Activated CD8-positive, alpha-beta T cell treated with anti-CD3 and anti-CD28 coated beads for 36 hours (primary cell): ENCODE measurements at places on chromosomes 4 and X. TPM values are rescaled to one million over a fixed set of nuclear protein-coding genes. Genes with fewer than 3 reads are reported as not detected.

The TLL1 gene
- total RNA-seq: not detected

DNA sequence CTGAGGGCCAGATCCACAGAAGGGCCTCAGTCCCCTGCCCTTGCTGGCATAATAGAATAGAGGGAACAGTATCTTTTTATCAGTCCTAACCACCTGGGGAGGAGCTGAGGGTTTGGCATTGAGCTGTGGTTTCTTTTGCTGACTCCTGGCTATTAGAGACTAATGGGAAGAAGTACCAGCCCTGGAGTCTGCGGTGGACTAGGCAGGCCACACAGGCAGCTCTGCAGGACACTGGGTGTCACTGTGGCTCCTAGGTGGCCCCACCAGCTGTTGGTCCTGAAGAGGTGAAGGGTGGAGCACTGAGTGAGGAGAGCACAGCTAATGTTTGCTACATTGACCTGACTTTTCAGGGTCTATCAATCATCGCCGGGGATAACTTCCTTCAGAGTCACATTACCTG is 52.8 kb upstream of the GPC4 start:
- no peak overlapping the region for H3K4me3 ChIP-seq
- no peak for DNase-seq
- peaks cover 5% of the 10 kb centered on the region for H3K27me3 ChIP-seq
- no peaks in the 10 kb centered on the region for H3K4me1 ChIP-seq
- H3K27ac ChIP-seq: no peak overlapping the region

GRCh38 chr4:128841402-128841801 is 31.9 kb downstream of the JADE1 start:
- H3K36me3 ChIP-seq: peaks cover 38% of the 10 kb centered on the region
- H3K4me3 ChIP-seq: no peak overlapping the region
- no peaks in the 10 kb centered on the region for H3K27me3 ChIP-seq

DNA sequence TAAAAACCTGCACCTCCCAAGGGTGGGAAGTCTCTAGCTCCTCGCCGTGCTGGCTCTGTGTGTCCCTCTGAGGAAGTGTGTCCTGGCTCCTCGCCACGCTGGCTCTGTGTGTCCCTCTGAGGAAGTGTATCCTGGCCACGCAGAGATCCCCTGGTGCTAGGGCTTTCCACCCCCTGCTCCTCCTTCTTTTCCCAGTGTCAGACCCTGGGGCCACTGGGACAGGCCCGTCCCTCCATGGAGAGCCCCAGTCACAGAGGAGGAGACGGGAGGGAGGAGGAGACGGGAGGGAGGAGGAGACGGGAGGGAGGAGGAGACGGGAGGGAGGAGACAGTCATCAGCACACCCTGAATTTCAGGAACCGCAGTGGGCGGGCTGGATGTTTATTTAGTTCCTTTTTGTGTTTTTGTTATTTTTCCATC is 53.8 kb upstream of the HGFAC start:
- DNase-seq: no peak
- peaks cover 3% of the 10 kb centered on the region for H3K27me3 ChIP-seq
- no peaks in the 10 kb centered on the region for H3K36me3 ChIP-seq
- H3K4me1 ChIP-seq: peaks cover 2% of the 10 kb centered on the region
- no peak overlapping the region for H3K27ac ChIP-seq
- H3K4me3 ChIP-seq: no peak overlapping the region

DNA sequence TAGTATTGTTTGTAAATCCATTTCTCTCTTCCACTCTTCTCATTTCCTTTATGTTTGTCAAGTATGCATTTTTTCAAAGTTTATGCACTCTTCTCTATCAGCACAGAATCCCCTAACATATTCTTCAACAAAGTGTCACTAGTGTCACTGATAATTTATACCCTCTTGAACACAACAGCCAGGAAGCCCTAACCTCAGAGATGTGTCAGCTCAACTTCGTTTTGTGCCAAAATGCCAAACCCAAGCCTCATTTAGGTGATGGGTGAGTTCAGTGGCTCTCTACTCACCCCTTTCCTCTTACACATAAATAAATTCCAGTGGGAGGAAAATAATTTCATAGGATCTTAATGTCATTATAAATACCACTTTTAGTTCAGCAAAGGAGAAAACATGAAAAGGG is 22.4 kb upstream of the P2RY10 start:
- H3K27ac ChIP-seq: no peak overlapping the region
- DNase-seq: no peak
- H3K36me3 ChIP-seq: no peaks in the 10 kb centered on the region
- no peaks in the 10 kb centered on the region for H3K27me3 ChIP-seq
- peaks cover 18% of the 10 kb centered on the region for H3K4me1 ChIP-seq

The SOWAHB gene
- not detected for total RNA-seq

DNA sequence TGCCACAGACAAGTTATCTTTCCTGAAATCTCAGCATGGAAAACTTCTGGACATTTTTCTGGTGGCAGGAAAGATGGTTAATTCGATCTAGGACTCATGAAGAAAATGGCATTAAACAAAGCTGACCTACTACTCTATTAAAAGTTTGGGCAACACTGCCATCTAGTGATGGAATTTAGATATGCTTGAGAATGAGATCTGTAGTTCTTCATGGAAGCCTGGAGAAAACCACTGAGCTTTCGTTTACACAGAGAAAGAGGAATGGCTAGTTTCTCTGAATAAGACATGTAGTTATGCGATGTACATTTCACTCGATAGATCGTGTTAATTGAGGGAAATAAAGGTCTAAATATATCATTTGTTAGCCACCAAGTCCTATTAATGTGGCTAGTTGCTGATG is 51.7 kb upstream of the CHRDL1 start:
- H3K4me1 ChIP-seq: no peaks in the 10 kb centered on the region
- H3K27ac ChIP-seq: no peak overlapping the region
- DNase-seq: no peak
- H3K4me3 ChIP-seq: no peak overlapping the region

- no peaks in the 10 kb centered on the region for H3K4me1 ChIP-seq
- H3K27me3 ChIP-seq: no peaks in the 10 kb centered on the region
- DNase-seq: no peak
- H3K27ac ChIP-seq: no peak overlapping the region
These were observed 202.5 kb downstream of the NSUN7 start for GRCh38 chr4:40952217-40952616.

DNA sequence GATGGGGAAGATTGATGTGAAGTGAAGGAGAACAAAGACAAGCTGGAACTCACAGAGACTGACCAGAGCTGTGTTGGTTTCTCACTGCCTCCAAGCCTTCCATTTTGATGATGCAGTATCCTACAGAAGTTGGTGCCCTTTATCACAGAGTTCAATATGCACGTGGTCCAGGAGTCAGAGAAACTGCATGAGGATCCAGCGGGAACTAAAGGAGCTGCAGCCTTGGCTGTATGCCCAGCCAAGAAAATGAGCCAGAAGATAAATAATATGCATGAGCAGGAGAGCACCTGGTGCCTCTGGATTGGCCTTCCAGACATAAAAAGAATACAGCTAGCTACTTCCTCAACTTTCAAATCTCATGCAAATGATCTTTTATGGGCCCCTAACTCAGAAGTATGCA is 44.3 kb upstream of the DCLK2 start:
- no peaks in the 10 kb centered on the region for H3K36me3 ChIP-seq
- H3K27ac ChIP-seq: no peak overlapping the region
- H3K4me1 ChIP-seq: no peaks in the 10 kb centered on the region
- peaks cover 3% of the 10 kb centered on the region for H3K27me3 ChIP-seq

DNA sequence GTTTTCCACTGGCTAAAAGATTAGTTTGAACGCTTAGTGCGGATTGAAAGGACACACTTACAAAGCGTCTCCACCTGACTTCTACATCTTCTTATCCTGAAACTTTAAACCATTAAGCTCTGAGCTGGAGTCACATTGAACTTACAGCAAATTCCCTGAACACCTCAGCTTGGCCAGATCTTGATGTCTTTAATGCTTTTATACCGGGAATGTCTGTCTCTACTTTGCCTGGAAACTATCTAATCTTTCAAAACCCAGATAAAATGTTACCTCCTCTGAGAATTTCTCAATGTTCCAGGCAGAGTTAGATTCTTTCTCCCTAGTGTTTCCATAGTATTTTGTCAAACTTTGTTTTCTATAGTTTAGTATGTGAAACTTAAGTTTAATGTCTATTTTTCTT is 179.9 kb downstream of the DTHD1 start:
- H3K27me3 ChIP-seq: peaks cover 4% of the 10 kb centered on the region
- no peak overlapping the region for H3K4me3 ChIP-seq
- H3K36me3 ChIP-seq: no peaks in the 10 kb centered on the region

- H3K27ac ChIP-seq: no peak overlapping the region
- no peaks in the 10 kb centered on the region for H3K4me1 ChIP-seq
- H3K4me3 ChIP-seq: no peak overlapping the region
- no peaks in the 10 kb centered on the region for H3K27me3 ChIP-seq
- DNase-seq: no peak
- no peaks in the 10 kb centered on the region for H3K36me3 ChIP-seq
These were observed 438.7 kb upstream of the AR start for GRCh38 chrX:67104982-67105757.

DNA sequence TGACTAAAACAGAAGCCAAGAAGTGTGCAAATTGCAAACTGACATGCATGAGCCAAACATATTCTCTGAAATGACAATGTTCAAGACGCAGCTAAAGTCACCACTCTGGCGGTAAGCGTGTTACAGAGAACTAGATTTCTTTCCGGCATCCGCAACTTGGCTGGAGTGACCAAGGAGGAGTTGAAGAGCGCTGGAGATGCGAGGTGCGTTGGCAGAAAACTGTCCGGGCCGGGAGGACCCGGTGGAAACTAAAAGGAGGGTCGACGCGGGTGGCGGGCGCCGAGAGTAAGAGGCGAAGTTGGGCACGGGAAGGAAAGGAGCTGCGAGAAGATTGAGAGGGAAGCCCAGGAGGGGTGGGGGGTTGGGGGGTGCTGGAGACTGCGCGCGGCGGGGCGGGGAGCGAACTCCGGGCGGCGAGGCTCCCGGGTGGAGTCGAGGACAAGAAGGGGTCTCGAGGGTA is 807 bp downstream of the SEL1L3 start:
- H3K4me3 ChIP-seq: peak overlapping the region; percentile 99
- DNase-seq: peak; percentile 62
- no peaks in the 10 kb centered on the region for H3K27me3 ChIP-seq
- peaks cover 44% of the 10 kb centered on the region for H3K4me1 ChIP-seq

The WDR13 gene
- total RNA-seq: 38.6 TPM

The HGFAC gene
- not detected for total RNA-seq

The EPHA5 gene
- total RNA-seq: not detected

DNA sequence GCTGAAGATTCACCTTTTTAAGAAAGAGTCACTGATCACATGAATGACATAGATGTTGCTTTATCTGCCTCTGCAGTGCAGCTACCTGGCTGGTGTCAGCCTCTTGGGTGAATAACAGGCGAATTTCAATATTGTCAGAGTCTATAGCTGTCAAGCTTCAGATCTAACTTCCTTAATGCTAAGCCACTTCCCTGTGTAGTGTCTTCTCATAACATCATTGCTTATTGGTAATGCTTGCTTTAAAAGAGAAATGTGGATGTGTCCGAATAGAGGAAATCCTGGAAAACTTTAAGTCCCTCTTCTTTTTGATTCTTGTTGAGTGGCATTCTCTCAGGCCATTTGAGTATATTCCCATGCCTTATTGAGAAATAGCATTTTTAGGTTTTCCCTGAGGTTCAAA is 7.3 kb upstream of the IGFBP7 start:
- no peak overlapping the region for H3K4me3 ChIP-seq
- H3K36me3 ChIP-seq: no peaks in the 10 kb centered on the region
- H3K27ac ChIP-seq: no peak overlapping the region

DNA sequence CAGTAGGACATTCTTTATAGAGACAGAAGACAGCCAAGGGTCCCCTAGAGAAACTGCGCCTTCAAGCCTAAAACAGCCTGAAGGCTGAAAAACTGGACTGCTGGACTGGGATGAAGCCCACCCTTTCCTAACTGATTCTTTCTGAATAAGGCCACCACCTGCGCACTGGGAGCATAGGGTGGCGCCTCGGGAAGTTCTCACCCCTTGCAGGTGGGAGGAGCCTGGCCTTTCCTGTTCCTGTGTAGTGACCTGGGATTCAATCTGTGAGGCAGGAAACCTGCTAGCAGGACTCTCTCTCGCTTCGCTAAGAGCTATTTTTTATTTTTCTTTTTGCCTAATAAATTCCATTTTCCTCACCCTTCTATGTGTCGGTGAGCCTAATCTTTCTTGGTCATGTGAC is 61.8 kb upstream of the KLHL13 start:
- H3K27me3 ChIP-seq: no peaks in the 10 kb centered on the region
- H3K27ac ChIP-seq: no peak overlapping the region
- no peak for DNase-seq
- H3K4me1 ChIP-seq: no peaks in the 10 kb centered on the region
- H3K36me3 ChIP-seq: no peaks in the 10 kb centered on the region

DNA sequence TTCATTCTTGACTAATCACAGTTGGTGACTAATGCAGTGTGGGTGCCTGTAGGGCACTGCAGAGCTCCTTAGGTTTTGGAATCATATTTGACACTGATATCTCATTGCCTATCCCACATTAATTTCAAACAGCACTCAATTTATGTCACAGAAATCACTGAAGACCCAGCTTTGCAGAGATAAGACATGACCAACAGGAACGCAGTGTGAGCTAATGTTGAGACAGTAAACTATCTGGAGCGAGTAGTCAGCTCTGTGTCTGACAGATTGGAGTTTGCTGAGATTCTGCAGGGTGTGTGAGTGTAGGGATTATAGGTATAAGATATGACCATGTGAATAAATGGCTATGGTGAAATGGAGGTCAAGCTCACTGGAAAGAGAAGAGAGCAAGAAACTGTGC is 1586.1 kb upstream of the AGA start:
- no peak for DNase-seq
- no peaks in the 10 kb centered on the region for H3K4me1 ChIP-seq
- no peaks in the 10 kb centered on the region for H3K36me3 ChIP-seq

- H3K27ac ChIP-seq: no peak overlapping the region
- peaks cover 1% of the 10 kb centered on the region for H3K36me3 ChIP-seq
- no peaks in the 10 kb centered on the region for H3K4me1 ChIP-seq
- H3K27me3 ChIP-seq: no peaks in the 10 kb centered on the region
- no peak overlapping the region for H3K4me3 ChIP-seq
These were observed 350.9 kb upstream of the HAND2 start for GRCh38 chr4:173880897-173881296.

DNA sequence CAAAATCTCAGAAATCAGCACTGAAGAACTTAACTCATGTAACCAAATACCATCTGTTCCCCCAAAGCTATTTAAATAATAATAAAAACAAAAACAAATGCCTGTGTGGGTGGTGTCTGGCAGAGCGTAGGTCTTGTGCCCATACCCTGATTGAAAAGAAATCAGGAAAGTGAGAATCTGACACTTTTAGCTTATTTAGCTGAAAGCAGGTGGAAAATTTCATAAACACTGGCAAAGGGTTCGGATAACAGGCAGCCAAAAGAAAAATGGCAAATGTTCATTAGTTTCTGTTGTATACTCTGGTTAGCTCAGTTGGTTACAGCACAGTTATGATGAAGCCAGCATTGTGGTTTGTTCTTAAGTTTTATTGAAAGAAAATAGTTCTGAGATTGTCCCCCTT is 48.3 kb downstream of the REPS2 start:
- H3K4me3 ChIP-seq: no peak overlapping the region
- H3K27ac ChIP-seq: no peak overlapping the region
- H3K27me3 ChIP-seq: no peaks in the 10 kb centered on the region
- H3K4me1 ChIP-seq: no peaks in the 10 kb centered on the region
- H3K36me3 ChIP-seq: no peaks in the 10 kb centered on the region
